ENCODE measurements at places on chromosomes 4 and X.

DNA sequence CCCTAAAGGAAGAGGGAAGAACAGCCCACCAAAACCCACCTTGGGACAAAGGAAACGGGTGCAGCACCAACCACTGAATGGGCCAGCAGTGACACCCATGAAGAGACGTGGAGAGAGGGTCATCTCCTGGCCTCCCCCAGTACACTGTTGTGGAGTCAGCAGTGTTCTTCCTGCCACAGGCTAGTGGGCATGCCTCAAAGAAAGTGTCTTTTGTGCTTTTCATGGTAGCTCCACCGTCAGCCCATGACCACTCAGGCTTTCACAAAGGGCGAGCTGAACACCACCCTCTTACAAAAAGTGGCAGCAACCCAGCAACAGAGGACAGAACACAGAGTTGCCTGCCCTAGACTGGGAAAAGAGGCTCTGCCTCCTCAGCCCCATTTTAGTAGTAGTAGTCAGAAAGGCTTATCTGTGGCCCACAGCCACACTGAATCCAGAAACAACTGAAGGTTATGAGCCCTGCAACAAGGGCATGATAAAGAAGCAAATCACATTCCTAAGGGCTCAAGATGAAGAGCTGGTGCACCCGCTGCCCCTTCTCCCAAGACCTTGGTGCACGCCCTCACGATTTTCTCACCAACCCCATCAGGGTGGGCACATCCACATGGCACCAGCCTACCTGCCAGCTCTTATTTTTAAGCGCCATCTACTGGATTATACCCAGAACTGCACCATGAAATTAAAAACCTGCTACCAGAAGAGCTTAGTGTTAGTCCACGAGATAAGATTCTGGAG lies 53.1 kb downstream of the RAB28 start:
- no peak for DNase-seq

- no peak for DNase-seq
Measured at GRCh38 chrX:128897621-128898020, 625.7 kb downstream of the SMARCA1 start.

GRCh38 chr4:4721636-4722035 lies 137.8 kb upstream of the MSX1 start:
- DNase-seq: no peak

DNA sequence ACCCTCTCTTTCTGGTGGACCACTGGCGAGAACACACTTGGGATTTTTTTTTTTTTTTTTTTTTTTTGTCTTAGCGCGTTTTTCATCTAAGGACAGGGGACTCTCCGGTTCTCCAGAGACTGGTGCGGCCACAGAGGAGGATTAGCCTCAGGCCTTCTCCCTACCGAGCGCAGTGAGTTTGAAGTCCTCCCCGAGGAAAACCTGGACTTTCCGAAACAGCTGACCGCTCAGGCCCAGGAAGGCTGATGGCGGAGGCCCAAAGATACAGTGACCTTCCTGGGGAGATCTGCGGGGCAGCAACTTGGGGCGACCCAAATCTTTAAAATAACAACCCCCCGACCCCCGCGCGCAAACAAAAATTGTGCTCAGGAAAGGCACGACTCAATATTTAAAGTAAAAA lies 9.2 kb downstream of the NKX3-2 start:
- DNase-seq: no peak

- DNase-seq: no peak
Measured at GRCh38 chrX:24493740-24494581, 28.9 kb downstream of the PDK3 start.

DNA sequence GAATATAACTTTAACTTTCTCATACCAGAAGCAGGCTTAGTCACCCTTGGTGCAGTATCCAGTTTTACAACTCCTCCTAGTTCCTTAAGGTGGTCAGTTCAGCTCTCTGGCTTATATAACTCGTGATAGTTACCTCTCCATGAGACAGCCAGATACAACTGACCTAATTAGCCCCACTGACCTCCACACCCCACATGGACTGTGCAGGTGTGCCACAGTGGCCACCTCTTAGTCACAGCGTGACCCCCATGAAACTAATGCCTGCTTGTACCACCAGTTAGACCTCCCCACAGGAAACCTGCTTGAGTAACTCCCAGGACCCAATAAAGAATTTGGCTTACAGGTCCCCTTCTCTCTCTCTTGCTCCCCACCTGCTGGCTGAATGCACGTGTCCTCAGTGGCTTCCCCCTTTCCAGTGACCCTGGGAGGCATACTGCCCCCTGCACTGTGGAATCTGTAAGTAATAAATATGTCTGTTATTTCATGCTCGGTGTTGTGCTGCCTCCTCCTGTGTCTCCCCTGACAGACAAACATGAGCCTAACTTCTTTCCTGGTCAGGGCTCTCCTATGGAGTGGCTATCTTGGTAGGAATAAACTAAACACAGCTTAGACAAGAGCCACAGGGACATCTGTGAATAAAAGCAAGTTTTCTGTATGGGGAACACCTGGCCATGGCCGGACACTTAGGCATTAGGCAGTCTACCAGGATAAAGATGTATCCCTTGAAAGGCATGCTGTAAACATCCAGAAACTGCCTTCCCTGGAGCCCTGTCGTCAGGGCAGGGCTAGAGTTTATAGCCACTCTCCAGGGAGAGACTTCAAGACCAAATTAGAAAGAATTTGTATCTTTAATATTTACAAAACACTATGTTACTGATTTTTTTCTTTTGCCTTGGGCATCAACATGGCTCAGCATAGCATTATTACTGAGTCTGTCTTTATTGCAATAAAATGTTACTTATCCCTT lies 209.7 kb upstream of the BOD1L1 start:
- DNase-seq: no peak

DNA sequence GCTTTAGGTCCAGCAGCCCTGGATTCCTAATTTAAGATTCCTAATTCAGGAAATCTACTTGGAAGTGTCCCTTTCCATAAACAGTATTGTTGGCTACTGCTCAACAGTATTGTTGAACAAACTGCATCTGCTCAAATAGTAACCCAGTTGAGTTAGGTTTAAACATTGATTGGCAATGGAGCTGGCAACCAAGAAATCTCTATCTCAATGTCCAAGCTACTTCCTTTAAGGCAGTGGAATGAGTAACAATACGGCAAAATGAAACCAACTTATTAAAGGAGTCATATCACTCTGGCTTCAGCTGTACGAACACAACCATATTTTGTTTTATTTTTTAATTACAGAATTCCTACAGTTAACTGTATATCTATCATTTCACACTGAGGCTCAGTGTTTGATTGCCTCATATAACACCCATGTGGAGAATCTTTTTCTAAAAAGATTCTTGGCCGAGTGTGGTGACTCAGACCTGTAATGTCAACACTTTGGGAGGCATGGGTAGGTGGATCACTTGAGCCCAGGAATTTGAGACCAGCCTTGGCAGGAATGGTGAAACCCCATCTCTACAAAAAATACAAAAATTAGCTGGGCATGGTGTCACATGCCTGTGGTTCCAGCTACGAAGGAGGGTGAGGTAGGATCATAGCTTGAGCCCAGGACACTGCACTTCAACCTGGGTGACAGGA lies 71.7 kb upstream of the IL13RA1 start:
- DNase-seq: no peak

- DNase-seq: no peak
Measured at GRCh38 chrX:39874202-39874816, 223.4 kb downstream of the BCOR start.

Data from mesothelial cell of epicardium (in vitro differentiated cells).